Ovary (tissue), 10 donors: ENCODE measurements at places on chromosomes 2 and 18. TPM values are rescaled to one million over a fixed set of nuclear protein-coding genes. Genes with fewer than 3 reads are reported as not detected.
A peak's percentile ranks its signal among the peaks of the same experiment; 100 is the strongest.

DNA sequence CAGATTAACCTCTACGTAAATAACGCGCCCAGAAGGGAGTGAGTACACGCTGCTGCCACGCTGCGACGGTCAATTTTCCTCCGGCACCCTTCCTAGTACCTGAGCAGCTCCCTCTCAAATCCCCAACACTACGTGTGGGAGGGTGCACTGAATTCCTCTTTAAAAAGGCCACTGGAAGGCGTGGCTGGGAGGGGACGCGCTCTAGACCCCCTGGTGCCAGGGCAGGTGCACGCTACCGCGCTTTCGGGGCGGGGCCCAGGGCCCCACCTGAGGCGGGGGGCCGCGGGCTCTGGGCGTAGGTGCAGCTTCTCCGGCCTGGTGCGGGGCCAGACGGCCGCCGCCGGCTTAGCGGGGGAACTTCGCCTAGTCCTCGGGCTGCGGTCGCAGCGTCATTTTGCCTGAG is 668 bp upstream of the ANKRD12 start:
- no peaks in the 10 kb centered on the region for H3K27me3 ChIP-seq
- no peaks in the 10 kb centered on the region for H3K36me3 ChIP-seq
- peak overlapping the region; percentile 91 for H3K4me3 ChIP-seq
- DNase-seq, result no peak
- peak overlapping the region; percentile 99 for H3K27ac ChIP-seq
- no peaks in the 10 kb centered on the region for H3K4me1 ChIP-seq

GRCh38 chr2:19473350-19473749 is 114.9 kb upstream of the OSR1 start:
- no peaks in the 10 kb centered on the region for H3K4me1 ChIP-seq
- no peak overlapping the region for H3K4me3 ChIP-seq
- no peak overlapping the region for H3K27ac ChIP-seq
- no peak for DNase-seq

GRCh38 chr18:42181474-42181873 is 226.4 kb downstream of the PIK3C3 start:
- no peaks in the 10 kb centered on the region for H3K36me3 ChIP-seq
- DNase-seq, result no peak
- H3K4me1 ChIP-seq, result no peaks in the 10 kb centered on the region
- H3K4me3 ChIP-seq, result no peak overlapping the region
- H3K27ac ChIP-seq, result no peak overlapping the region

The SNTG2 gene
- total RNA-seq, result 0.73 TPM

DNA sequence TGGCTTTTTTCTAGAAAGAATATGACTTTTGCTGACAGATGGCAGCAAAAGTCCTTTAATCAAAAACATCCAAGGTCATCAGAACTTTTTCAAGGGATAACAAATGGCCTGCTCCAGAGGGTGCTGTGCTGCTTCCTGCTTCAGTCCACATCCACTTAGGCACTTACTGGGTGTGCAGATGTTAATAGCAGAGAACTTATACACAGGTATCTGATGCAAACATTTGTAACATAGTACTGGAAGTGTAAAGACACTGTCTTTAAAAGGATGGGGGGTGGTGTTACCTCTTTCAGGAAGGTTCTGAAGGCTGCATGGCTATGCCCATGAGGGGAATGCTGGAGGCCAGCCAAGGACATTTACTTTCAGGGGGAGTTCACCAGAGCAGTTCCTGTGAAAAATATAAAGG is 5.5 kb downstream of the HOXD8 start:
- H3K27ac ChIP-seq, result peak overlapping the region; percentile 99
- no peak for DNase-seq
- no peaks in the 10 kb centered on the region for H3K36me3 ChIP-seq
- peaks cover 16% of the 10 kb centered on the region for H3K4me1 ChIP-seq

The C2orf66 gene
- total RNA-seq, result not detected

DNA sequence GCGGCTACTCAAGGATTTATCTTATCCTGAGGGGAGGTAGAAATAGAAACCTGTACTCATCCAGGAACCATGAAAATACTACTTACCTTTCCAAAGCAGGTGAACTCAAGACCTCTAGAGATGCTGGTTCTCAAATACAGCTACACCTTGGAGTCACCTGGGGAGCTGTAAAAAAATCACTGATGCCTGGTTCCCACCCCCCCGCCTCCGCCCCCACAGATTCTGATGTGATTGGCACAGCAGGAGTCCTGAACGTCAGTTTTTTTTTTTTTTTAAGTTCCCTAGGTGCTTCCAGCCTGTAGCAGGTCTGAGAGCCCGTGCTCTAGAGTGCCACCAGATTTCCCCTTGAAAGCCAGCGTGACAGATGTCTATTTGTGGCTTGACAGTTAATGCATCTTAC is 113.6 kb downstream of the MRO start:
- H3K27ac ChIP-seq, result no peak overlapping the region
- H3K36me3 ChIP-seq, result no peaks in the 10 kb centered on the region
- H3K27me3 ChIP-seq, result no peaks in the 10 kb centered on the region
- no peak for DNase-seq
- no peak overlapping the region for H3K4me3 ChIP-seq
- no peaks in the 10 kb centered on the region for H3K4me1 ChIP-seq

- no peak overlapping the region for H3K4me3 ChIP-seq
- no peaks in the 10 kb centered on the region for H3K36me3 ChIP-seq
- peaks cover 3% of the 10 kb centered on the region for H3K4me1 ChIP-seq
- no peaks in the 10 kb centered on the region for H3K27me3 ChIP-seq
- H3K27ac ChIP-seq, result no peak overlapping the region
Observed at GRCh38 chr2:128450211-128451024, 131.8 kb upstream of the HS6ST1 start.

The FAM237A gene
- not detected for total RNA-seq

DNA sequence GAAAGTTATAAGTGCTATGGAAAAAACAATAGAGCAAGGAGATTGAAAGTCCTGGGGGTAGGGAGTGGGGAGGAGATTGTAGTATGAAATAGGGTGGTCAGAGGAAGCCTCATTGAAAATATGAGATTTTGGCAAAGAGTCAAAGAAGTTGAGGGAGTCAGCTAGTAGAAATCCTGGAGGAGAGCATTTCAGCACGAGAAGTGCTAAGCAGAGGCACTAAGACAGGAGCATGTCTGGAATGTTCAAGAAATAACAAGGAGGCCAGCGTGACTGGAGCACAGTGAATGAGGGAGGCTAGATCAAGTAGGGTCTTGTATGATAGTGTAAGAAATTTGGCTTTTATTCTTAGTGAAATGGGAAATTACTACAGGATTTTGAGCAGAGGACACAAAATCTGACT is 2.1 kb upstream of the TSPYL6 start:
- H3K4me1 ChIP-seq, result peaks cover 1% of the 10 kb centered on the region
- no peaks in the 10 kb centered on the region for H3K36me3 ChIP-seq
- H3K27me3 ChIP-seq, result no peaks in the 10 kb centered on the region
- no peak overlapping the region for H3K27ac ChIP-seq
- no peak for DNase-seq

GRCh38 chr2:28895189-28895893 is 874 bp downstream of the WDR43 start:
- no peaks in the 10 kb centered on the region for H3K27me3 ChIP-seq
- peak overlapping the region; percentile 98 for H3K4me3 ChIP-seq
- DNase-seq, result peak; percentile 56
- peak overlapping the region; percentile 62 for H3K27ac ChIP-seq
- H3K36me3 ChIP-seq, result no peaks in the 10 kb centered on the region

DNA sequence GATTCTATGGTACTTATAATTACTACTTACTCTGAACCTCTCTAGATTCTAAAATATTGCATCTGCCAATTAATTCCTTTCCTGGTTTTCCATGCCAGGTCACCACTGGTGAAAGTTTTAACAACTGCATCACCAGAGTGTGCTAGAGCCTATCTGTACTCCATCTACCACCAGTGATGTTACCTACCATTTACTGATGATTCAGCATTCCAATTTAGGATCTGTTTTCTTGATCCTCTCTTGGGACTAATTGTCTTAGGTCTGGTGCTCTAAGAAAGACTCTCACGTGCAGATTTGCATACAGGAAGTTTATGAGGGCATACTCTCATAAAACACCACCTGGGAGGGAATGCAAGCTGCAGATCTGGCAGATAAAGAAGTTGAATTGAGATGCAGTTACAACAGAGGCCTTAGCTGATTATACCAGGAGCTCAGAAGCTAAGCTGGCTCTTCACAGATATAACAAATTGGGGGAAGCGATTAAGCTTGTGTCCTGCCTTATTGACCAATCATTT is 347.6 kb upstream of the VRK2 start:
- H3K4me1 ChIP-seq, result no peaks in the 10 kb centered on the region
- H3K27ac ChIP-seq, result no peak overlapping the region
- H3K4me3 ChIP-seq, result no peak overlapping the region
- H3K36me3 ChIP-seq, result no peaks in the 10 kb centered on the region

DNA sequence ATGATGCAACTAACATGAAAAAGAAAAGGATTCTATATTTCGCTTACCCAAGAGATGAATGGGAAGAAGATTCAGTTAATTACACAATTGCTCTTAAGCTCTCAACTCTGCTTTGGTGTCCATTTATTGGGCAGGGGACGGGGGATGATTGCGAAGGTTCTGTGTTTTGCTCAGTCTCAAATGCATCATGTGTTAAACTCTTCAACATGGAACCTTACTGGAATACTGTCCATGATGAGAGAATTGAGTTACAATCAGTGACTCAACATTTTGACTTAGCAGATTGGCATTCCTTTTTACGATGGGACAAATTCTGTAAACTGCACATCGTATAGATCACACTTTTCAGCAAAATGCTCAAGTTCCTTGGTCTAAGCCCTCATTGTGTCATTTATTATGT is 135.6 kb downstream of the RBMS1 start:
- H3K27ac ChIP-seq, result no peak overlapping the region
- H3K4me3 ChIP-seq, result no peak overlapping the region
- H3K4me1 ChIP-seq, result peaks cover 2% of the 10 kb centered on the region
- H3K27me3 ChIP-seq, result no peaks in the 10 kb centered on the region
- no peak for DNase-seq

The HOXD13 gene
- total RNA-seq, result not detected

GRCh38 chr2:238801791-238802190 is 46.1 kb upstream of the TWIST2 start:
- H3K27ac ChIP-seq, result no peak overlapping the region
- H3K4me3 ChIP-seq, result no peak overlapping the region
- H3K36me3 ChIP-seq, result no peaks in the 10 kb centered on the region
- DNase-seq, result no peak
- H3K27me3 ChIP-seq, result no peaks in the 10 kb centered on the region

The IL36A gene
- total RNA-seq, result not detected

DNA sequence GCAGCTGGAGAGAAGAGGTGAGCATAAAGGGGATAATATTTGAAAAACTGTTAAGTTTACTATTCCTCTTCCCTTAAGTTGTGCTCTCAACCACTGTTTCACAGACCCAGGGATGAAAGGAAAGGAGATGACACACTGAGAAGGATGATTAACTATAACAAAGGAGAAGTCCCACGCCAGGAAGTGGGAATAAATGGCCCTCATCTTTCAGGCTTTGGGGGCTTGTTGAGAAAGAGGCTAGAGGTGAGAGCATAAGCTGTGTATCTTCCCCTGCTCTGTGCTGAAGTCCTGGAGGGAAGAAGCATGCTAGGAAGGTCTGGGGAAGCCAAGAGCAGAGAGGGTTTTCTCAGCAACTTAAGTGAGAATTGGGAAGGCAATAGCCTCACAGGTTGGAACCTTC is 399.1 kb upstream of the ATP5MC3 start:
- no peaks in the 10 kb centered on the region for H3K27me3 ChIP-seq
- no peaks in the 10 kb centered on the region for H3K4me1 ChIP-seq
- no peak for DNase-seq

- H3K27ac ChIP-seq, result no peak overlapping the region
- H3K27me3 ChIP-seq, result no peaks in the 10 kb centered on the region
- H3K4me1 ChIP-seq, result no peaks in the 10 kb centered on the region
- no peak overlapping the region for H3K4me3 ChIP-seq
- H3K36me3 ChIP-seq, result no peaks in the 10 kb centered on the region
- no peak for DNase-seq
Observed at GRCh38 chr2:191728750-191729624, 51.1 kb downstream of the NABP1 start.

GRCh38 chr2:156935616-156936015 is 321.9 kb upstream of the GALNT5 start:
- no peak overlapping the region for H3K27ac ChIP-seq
- no peaks in the 10 kb centered on the region for H3K4me1 ChIP-seq
- H3K36me3 ChIP-seq, result no peaks in the 10 kb centered on the region
- no peak for DNase-seq
- H3K27me3 ChIP-seq, result no peaks in the 10 kb centered on the region

DNA sequence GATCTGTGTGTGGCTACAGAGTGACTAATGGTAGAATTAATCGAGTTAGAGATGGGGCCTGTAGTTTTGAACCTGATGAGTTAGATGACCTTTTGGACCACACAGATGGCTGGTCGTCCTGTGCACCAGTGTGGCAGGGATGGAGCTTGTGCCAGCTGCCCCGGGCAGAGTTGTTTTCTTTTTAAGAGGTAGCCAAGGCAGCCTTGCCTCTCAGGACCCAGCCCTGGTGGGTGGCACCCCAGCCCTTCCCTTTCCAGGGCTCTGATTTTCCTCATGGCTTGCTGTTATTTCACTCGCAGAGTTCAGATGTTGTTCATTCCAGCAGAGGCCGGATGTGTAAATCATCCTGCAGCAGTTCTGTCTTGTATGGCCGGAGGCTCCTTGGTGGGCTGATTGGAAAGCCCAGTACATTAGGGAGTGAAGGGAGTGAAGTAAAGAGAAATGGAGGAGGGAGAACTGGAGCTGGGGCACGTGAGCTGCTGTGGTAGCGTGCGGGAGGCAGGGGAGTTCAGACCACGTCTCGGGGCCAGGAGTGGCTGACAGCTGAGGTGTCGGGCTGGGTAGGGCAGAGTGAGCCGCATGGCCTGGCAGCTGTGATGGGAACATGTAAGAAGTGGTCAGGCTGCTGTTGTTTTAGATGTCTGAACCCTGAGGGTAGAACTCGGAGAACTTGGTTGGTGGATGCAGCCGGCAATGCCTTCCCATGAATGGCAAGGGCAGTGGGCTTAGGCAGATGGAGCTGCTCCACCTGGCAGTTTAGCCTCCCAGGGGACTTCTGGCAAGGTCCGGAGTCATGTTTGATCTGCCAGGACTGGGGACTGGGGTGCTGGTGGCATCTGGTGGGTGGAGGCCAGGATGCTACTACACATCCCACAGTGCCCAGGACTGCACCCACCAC is 28.8 kb downstream of the ASAP2 start:
- H3K4me3 ChIP-seq, result no peak overlapping the region
- no peaks in the 10 kb centered on the region for H3K36me3 ChIP-seq
- DNase-seq, result peak; percentile 45
- peak overlapping the region; percentile 61 for H3K27ac ChIP-seq
- H3K27me3 ChIP-seq, result no peaks in the 10 kb centered on the region

DNA sequence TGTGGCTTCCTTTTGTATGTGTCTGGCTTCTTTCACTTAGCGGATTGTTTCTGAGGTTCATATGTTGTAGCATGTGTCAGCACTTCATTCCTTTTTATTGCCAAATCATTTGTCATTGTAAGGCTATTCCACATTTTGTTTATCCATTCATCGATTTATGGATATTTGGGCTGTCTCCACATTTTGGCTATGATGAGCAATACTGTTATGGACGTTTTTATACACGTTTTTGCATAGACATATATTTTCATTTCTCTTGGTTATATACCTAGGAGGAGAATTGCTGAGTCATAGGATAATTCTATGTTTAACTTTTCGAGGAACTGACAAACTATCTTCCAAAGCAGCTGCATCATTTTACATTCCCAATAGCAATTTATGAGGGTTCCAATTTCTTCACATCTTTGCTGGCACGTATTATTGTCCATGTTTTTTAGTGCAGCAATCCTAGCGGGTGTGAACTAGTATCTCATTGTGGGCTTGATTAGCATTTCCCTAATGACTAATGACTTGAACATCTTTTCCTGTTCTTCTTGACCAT is 48.1 kb upstream of the TBC1D8 start:
- H3K4me1 ChIP-seq, result no peaks in the 10 kb centered on the region
- DNase-seq, result no peak
- H3K4me3 ChIP-seq, result no peak overlapping the region

The LAMA3 gene
- 44.9 TPM for total RNA-seq

The DES gene
- 97.8 TPM for total RNA-seq

The LGALSL gene
- 20.3 TPM for total RNA-seq
